ENCODE measurements at places on chromosomes 11 and 22.

DNA sequence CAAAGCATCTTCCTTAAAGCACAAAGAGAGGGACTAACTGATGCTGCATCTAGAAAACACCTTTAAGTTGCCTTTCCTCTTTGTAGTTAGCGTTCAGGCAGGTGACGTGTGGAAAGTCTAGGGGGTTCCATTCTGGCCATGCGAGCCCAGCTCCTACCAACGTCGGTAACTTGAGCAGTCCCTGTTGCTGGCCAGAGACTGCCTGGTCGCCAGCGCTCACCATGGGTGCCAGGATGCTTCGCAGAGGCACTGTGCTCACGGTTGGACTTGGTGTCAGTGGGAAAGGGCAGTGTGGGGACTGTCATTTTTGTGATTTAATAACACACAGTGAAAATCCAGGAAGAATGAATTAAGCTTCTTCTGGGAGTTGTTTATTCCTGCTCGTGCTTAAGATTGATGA lies 40.6 kb downstream of the PPP2R1B start:
- DNase-seq = no peak

- no peak for DNase-seq
Observed at GRCh38 chr22:32531931-32532819, 57.6 kb downstream of the FBXO7 start.

DNA sequence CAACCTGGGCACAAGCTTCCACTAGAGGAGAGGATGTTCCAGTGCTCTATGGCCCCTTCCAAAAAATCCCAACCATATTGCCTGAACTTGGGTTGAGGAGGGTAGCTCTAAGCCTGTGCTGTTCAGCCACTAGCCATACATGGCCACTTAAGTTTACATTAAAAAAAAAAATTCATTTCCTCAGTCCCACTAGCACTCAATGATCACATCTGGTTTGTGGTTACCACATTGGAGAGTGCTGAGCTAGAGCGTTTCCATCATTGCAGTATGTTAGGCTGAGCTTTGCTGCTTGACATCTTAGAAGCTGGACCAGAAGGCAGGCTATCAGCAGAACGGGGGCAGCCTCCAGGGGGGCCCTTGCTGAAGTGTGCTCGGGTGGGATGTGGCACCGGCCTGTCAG lies 43.5 kb upstream of the CYP2D6 start:
- no peak for DNase-seq

DNA sequence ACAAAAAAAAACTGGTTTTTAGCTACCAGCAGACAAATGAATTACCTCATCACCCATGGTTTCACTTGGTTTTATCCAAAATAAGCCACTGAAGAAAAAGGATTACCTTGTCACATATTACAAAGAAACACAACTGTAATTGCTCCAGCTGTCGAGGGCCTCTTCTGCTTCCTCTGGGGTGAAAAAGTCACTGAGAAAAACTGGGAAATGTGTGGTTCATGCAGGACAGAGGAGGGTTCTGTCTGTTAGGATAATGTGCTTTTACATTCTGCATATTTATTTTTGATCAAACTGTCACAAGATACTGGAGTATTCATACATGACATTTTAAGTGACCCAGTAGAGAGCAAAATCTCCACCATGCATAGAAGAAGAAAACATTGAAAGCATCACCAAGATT lies 211.7 kb downstream of the NAV2 start:
- no peak for DNase-seq

- no peak for DNase-seq
Observed at GRCh38 chr11:64887234-64887756, 8.9 kb upstream of the EHD1 start.

GRCh38 chr11:99519095-99519494 lies 498.3 kb downstream of the CNTN5 start:
- no peak for DNase-seq

GRCh38 chr11:94241896-94242295 lies 62.5 kb upstream of the IZUMO1R start:
- DNase-seq = no peak

DNA sequence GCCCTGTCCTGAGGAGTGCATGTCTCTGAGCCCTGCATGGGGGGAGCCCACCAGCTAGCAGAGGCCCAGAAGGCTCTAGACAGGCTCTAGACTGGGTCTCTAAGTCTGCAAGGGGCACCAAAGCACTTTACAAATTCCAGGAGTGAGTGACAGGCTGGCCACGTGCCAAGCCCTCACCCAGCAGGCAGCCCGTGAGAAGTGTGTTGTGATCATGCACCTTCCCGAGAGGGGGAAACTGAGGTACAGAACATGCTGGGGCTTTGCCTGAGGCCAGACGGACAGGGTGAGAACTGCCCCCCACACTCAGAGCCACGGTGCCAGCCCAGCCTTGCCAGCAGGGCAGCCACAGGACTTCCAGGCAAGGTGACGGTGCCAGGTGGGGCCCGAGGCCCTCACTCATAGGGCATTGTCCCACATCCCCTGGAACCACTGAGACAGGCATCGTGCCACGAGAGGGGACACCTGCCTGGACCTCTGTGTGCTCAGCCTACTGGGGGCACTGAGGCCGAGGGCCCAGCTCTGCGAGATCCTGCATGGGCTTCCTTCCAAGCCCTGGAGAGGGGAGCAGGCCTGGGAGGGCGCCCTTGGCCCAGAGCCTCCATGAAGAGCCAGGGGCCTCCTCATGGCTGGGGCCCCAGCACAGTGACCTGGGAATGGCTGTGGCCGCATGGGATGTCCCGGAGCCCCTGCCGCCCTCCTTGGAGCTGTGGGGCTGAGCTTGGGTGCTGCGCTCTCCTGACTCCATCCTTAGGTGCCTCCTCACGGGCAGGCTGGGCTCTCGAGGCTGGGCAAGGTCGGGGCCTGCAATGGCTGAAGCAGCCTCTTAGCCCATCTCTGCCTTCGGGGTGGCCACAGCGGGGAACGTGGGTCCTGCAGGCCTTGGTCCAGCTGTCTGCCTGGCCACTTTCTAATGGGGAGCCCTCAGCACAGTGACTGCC lies 121.5 kb downstream of the KCNQ1OT1 start:
- DNase-seq = no peak

DNA sequence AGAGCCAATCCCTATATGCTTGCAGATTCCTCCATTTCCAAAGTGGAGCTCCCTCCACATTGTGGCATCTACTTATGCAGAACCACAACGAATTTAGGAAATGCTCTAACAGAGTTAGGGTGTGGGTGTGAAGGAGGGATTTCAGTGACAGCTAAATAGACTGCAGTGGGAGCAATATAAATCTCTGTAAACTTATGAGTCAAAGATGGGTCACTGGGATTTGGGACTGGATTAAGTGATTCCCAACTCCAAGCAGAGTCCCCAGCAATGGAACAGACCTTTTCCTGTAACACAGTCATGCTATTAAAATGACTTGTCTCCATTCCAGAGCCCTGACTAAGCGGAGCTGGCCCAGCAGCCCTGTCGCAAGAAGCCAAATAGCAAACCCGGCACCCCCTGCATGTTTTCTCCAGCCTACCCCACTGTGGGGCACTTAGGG lies 36.6 kb downstream of the RPL27A start:
- DNase-seq = no peak

GRCh38 chr11:103047837-103048236 lies 44.1 kb downstream of the DCUN1D5 start:
- no peak for DNase-seq

GRCh38 chr22:46637711-46638600 lies 17.8 kb downstream of the GRAMD4 start:
- DNase-seq = no peak

- no peak for DNase-seq
Observed at GRCh38 chr11:7657306-7658025, 15.8 kb downstream of the CYB5R2 start.

DNA sequence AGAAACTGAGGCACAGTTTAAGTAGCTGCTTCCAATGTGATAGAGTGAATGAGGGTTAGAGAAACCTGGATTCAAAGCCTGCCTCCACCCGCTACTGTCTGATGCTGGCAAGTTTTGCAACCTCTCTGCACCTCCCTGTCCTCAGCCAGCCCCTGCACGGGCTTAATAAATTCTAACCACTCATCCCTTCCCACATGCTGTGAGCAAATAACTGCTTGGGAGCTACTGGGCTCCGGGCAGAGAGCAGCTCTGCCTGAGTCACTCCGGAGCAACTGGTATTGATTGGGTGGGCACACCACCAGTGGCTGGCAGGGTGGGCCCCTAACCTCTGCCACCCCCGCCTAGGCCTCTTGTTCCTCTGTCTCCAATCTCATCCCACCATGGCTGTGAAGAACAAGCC lies 104.3 kb upstream of the SYT13 start:
- DNase-seq = peak; percentile 46

GRCh38 chr22:35558031-35558430 lies 17.4 kb downstream of the RASD2 start:
- DNase-seq = no peak

GRCh38 chr11:12397931-12398334 lies 20.6 kb downstream of the PARVA start:
- DNase-seq = no peak

GRCh38 chr11:126405906-126406305 lies 50.4 kb downstream of the ST3GAL4 start:
- DNase-seq = no peak

DNA sequence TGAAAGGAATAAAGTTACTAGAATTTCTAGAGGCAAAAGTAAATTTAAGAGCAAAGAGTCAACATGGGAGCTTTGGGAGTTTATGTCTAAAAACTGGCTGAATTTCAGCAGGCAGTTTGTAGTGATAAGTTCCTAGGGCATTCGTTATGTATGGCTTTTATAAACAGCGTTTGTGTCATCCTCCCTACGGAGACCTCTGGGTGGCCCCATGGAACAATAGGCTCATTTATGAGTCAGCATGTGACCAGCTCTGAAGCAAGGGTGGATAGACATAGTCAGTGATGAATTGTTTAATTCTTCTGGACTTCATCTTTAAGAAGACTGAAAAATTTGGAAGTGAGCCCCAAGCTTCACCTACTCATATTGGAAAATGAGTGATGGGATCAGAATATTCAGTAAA lies 37.1 kb downstream of the SVIP start:
- no peak for DNase-seq

DNA sequence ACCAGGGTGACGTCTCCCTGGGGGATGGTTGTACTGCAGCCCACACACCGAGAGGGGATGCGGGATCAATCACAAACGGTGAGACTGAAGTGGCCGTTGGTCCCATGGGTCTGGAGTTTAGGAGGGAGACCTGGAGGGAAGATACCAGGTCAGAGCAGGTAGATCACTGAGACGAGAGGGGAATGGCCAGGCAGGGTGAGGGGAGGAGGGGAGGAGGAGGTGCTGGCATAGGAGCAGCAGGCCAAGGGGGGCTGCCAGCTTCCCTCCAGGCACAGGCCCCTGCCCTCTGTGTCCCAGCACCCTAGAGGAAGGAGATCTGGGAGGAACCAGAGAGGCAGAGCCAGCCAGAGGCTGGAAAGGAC lies 7.0 kb downstream of the MAPK8IP2 start:
- DNase-seq = no peak

DNA sequence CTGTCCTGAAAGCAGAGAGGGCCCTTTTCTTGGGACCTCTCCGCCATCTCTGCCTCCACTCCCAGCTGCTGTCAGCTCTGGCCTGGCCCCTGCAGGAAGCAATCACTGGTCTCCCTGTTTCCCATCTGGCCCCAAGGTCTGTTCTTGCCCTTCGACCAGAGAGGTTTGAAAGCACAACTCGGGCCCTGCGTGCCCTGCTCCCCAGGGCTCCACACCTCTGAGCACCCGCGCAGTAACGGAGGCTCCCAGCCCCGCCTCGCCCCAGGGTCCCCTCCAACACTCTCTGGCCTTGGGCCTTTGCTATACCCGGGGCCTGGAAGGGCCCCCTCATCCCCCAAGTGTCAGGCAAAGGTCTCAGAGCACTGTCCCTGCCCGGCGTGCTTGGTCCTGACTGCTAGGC lies 7.8 kb upstream of the CD81 start:
- DNase-seq = no peak

- no peak for DNase-seq
Observed at GRCh38 chr22:43734370-43735150, 77.5 kb downstream of the EFCAB6 start.

DNA sequence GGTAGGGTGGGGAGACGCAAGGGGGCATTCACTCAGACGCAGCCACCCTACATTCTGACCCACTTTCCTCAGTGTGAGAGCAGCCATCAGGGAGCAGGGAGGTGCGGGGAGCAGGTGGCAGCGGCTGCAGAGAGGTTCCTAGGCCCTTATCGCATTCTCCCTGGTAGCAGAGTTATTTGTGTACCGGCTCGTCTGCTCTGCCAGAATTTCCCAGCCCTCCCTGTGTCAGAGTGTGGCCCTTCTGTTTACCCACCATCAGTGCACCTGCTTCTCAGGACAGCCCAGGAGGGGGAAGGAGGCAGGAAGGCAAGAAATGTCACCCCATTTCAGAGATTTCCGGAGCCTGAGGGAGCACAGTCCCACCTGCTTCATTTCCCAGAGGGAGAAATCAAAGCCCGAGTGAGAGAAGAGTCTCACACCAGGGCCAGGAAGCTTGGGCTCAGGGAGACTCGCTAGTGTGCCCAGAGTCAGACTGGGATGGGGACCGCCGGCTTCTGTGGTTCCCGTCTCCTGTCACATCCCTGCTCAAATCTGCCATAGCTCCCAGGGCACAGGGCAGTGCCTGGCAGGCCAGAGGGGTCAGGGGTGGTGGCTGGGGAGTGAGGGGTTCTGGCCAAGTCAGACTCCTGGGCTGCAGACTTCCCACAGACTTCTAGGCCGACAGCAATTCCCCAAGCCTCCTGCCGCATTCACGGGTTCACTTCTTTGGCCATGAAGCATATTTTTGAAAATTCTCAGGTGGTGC lies 49.7 kb downstream of the ARRB1 start:
- no peak for DNase-seq

DNA sequence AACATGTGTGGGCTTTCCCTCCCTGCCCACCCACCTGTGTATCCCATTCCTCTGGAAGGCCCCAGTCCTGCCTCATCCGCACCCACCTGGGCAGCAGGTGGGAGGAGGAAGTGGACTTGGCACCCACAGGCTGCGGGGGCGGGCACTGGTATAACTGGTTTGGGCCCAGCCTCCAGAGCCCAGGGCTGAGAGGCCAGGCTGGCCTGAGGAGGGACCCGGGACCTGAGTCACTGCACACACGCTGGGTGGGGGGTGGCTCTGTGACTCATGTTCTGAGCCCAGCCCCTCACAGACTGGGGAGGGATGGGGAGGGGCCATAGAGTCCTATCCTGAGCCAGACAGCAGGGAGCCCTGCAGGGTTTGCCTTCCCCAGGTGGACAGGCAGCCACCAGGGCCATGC lies 16.7 kb downstream of the PHLDA2 start:
- no peak for DNase-seq

GRCh38 chr11:44257338-44258189 lies 52.4 kb downstream of the ALX4 start:
- no peak for DNase-seq

GRCh38 chr11:76177250-76177686 lies 29.0 kb downstream of the WNT11 start:
- no peak for DNase-seq
